Stimulated activated CD4-positive, alpha-beta T cell treated with anti-CD3 and anti-CD28 coated beads, TNF-alpha, amount 100 ng/mL, for 24 hours (primary cell): ENCODE measurements at places on chromosomes 11 and 22.

DNA sequence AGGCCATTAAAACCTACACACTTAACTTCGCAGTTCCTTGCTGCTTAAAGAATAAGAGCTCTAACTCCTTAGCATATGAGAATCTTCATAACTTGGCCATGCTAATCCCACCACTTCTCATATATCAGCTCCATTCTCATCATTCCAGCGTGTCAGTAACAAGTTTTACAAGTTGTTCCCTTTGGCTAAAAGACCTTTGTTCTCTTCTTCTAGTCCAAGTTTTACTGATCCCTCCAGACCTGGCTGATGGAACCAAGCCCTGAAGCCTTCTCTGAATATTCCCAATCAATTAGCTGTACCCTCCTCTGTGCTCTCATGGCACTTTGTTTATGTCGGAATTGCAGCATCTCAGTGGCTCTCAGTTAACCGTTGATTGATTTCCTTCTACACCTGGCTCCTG, 35.8 kb downstream of the GAB2 start:
- DNase-seq, result no peak

DNA sequence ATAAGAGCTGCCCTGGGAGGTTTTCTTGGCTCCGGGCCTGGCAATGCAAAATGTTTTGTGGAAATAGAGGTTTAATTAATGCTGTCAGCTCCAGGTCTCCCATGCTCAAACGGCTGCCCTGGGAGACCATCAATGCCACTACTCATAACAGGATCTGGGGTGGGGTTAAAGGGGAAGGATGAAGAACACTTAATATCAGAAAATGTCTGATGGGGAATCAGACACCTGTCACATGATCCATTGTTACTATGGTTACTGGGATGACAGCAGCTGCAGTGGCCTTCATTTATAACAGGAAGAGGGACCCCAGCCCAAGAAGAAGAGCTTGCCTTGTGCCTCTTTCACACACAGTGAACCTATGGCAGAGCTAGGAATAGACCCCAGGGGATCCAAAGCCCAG, 2.2 kb upstream of the SYT13 start:
- DNase-seq, result no peak

GRCh38 chr11:70933981-70934583, 318.3 kb downstream of the SHANK2 start:
- DNase-seq, result no peak

DNA sequence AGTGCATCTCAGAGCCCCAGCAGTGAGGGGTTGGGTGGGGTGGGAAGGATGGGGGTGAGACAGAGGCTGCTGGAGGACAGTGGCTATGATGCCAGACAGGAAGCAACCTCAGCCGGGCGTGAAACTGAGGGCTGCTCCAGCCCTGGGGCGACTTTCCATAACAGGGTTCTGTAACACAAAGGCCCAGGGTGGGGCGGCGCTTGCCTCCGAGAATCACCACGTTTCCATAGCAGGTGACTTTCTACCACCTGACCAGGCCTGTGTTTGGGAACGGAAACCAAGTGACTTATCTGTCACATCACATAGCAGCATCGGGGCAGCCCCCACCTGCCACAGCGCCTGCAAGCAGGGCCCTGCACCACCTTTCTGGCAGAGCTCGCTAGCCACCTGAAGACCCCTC, 85.8 kb downstream of the TRMU start:
- peak; percentile 14 for DNase-seq

GRCh38 chr11:129637473-129637872, 178.2 kb upstream of the TMEM45B start:
- DNase-seq, result no peak

DNA sequence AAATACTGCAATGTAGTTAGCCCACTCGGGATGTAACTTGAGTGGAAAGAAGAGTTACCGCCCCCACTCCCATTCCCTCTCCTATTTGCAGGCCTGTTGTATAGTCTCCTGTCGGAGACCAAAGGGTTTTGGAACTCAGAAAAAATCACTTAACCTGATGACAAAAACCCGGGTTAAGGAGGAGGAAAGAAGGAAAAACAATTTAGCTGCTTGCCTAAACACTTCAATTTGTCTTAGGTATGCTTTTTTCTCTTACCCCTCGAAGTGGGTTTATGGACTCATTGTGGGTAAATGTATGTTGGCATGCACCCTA, 2.2 kb downstream of the YAP1 start:
- no peak for DNase-seq

- DNase-seq, result no peak
These were observed 244.6 kb downstream of the AASDHPPT start for GRCh38 chr11:106322106-106322505.

DNA sequence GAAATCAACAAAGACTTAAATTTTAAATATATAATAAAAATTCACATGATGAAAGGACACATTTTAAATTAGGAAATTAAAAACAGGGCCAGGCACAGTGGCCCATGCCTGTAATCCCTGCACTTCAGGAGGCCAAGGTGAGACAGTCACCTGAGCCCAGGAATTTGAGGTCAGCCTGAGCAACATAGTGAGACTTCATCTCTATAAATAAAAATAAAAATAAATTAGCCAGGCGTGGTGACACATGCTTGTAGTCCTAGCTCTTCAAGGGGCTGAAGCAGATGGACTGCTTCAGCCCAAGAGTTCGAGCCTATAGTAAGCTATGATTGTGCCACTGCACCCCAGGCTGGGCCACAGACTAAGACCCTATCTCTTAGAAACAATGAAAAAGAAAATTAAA, 29.3 kb downstream of the RRAS2 start:
- DNase-seq, result no peak

GRCh38 chr11:86625544-86625943, 46.9 kb downstream of the ME3 start:
- DNase-seq, result no peak

GRCh38 chr22:47307326-47307725, 544.9 kb downstream of the TBC1D22A start:
- DNase-seq, result no peak

DNA sequence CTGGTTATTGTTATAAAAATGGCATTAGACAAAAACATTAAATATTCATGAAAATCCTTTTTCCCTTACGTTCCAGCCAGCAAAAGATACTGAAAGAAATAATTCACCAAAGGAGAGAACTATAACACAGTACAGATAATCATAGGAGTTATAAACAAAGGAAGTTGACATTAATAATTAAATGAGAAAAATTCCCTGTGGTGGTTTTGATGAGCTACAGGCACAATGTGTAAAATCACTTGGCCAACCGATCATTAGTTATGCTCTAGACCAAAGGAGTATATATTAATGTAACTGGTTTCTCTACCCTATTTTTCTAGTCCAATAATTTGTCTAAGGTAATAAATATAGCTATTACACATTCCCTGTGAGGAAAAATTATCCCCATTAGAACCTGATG, 534.7 kb downstream of the CNTN5 start:
- no peak for DNase-seq

- DNase-seq, result no peak
These were observed 21.7 kb downstream of the GRAMD4 start for GRCh38 chr22:46641811-46642266.

DNA sequence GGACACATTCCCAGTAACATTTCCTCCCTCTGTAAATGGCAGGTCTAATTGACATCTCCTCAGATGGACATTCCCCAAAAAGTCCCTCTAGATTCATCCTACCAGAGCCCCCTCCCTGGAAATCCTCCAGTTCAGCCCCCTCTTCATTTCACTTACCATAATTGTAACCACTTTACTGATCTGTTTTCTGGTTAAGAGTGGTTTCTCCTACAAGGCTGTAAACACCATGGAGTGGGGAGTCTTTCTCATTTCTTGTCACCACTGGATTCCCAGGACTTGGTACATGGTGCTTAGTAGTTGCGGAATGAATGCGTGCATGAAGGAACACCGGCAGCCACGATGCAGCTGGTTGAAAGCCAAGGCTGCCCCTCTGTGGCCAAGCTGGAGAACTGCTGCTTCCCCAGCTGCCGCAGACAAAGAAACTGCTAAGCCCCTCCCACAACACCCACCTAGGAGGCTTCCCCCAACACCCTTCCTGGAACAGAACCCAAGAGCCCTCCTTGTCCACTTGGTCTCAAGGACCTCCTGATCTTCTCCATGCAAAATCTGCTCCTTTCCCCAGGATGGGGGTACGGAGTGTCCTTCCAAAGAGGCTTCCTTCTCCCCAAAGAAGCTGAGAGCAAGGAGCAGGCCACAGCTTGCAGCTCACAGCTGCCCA, 18.6 kb upstream of the SCARF2 start:
- DNase-seq, result peak; percentile 53

GRCh38 chr22:17429516-17429915, 60.3 kb downstream of the CECR2 start:
- no peak for DNase-seq

DNA sequence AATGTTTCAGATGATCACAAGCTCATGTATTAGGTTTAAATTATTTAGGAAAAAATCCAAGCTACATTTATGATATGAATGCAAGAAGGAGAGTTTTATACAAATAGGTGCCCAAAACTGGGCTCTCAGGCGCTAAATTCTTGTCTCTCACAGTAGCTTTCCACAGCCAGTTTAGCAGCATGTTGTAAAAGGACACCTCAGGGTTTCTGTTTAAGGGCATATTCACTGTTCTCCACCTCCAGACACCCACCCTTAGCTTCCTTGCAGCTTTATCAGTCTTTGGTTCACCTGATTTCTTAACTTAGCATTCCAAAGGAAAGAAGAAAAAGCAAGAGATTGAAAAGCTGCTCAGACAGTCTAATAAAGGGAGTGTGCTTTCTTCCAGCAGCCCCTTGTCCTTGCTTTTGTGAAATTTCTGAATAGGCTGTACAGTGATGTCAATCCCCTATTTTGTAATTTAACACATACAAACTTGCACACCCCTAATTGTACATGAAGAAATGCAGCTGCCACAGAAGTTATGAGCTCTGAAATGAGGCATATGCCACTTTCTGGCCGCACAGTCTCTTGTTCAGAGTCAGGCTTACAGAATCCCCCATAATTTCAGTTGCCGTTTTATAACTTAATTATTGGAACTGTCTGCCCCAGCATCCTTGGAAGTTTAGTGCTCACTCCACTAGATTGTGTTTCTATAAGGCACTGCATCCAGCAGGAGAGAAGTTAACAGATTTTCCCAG, 262.1 kb downstream of the DDX10 start:
- no peak for DNase-seq

DNA sequence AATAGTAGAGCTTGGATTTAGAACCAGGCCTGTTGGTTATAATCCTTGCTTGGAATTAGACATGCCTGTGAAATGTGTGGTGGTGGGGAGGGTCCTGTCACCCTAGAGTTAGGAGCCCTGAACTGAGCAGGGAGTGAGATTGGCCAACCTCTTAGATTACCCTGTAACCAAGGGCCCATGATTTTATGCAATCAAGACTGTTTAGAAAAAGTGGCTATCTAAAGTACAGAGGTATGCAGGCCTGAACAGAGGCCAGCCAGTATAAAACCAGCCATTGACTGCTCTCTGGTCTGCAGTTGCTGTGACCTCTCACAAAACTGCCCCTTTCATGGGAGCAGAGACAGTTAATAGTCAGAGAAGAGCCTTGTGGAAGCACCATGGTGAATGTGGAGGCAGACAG, 36.2 kb downstream of the SERPINH1 start:
- DNase-seq, result no peak

GRCh38 chr11:15609445-15609844, 494.7 kb downstream of the INSC start:
- DNase-seq, result no peak

DNA sequence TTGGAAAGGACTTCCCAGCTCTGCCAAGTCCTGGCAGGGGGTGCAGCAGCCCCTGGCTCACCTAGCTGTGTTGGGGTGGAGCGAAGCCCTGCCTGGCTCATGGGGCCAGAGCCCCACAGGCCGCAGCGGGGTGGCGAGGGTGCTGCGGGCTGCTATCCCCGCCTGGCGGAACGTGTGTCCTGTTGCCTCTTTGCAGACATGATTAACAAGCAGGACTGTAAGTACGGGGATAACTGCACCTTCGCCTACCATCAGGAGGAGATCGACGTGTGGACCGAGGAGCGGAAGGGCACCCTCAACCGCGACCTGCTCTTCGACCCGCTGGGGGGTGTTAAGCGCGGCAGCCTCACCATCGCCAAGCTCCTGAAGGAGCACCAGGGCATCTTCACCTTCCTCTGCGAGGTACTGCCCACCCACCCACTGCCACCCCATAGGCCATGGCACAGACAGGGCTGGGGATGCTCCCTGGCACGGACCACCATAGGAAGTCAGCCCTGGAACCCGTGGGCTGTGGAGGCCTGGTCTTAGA, 35.9 kb upstream of the TEF start:
- no peak for DNase-seq

DNA sequence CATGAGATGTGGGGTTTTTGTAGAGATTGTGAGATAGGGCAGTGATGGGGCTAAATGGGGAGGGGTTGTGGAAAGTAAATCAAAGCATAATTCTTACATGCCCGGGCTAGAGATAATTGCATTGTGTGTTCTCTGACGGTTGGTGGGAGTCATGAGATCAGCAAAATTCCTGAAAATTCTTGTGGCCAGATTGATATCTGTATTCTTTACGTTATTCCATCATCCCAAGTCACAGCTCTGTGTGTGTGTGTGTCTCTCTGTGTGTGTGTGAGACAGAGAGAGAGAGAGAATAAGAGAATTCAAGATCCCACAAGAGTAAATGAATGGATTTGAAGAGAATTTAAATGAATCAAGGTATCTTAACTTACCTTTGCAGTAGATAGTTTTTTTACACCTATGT, 138.6 kb upstream of the ARHGAP20 start:
- no peak for DNase-seq

DNA sequence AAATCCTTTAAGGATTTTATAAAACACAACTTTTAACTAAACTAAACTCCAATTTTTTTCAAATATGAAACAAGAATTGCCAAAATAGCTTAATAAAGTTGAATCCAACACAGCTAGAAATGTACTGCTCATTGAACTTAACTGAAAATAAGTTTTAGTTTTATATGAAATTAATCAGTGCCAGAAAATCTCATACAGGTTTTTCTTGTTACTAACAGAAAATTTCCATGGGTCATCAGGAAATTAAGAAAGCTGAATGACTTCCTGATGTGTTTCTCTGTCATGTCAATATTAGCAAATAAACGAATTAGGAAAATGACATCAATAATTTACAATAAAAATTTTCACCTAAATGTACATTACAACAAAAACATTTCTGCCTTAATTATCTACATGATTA, 3.5 kb downstream of the CCDC73 start:
- DNase-seq, result no peak

DNA sequence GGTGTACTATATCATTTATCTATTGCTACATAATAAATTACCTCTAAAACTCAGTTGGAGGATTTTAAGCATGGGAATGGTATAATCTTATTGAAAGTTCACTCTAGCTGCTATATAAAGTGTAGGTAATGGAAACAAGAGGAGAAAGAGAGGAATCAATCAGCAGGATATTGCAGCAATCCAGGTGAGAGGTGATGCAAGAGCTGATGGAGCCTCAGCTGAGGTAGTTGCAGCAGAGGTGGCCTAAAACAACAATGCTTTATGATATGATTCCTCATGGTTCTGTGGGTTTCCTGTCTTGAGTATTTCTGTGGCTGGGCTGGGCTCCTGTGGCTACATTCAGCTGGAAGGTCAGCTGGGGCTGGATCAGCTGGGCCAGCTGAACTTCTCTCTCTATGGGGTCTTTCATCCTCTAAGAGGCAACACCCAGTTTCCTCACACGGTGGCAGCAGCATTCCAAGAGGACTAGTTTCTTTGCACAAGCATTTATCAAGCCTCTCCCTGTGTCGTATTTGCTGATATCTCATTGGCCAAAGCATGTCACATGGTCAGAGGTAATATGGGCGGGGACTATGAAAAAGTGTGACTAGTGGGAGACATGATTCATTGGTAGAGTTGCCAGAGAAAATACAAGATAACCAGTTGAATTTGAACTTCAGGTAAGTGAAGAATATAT, 135.4 kb upstream of the LARGE1 start:
- no peak for DNase-seq
